ENCODE measurements at places on chromosomes 4 and X. TPM values are rescaled to one million over a fixed set of nuclear protein-coding genes. Genes with fewer than 3 reads are reported as not detected.

The EPHA5 gene
- 157 TPM for total RNA-seq

The AREG gene
- not detected for total RNA-seq

The NUP62CL gene
- total RNA-seq, result 4.7 TPM

The AMER1 gene
- 14.4 TPM for total RNA-seq

The SERPINA7 gene
- total RNA-seq, result not detected

The PFKFB1 gene
- total RNA-seq, result 0.31 TPM

The TRIM61 gene
- 1.6 TPM for total RNA-seq

The MAGEB5 gene
- not detected for total RNA-seq

The PDGFRA gene
- 56.7 TPM for total RNA-seq

The RASL11B gene
- total RNA-seq, result 20.3 TPM

The GRK4 gene
- total RNA-seq, result 37.6 TPM

The CTSO gene
- total RNA-seq, result 6.3 TPM

The ASIC5 gene
- total RNA-seq, result not detected

The CDX4 gene
- total RNA-seq, result not detected

The NXF3 gene
- total RNA-seq, result not detected

The IL3RA gene
- 1.6 TPM for total RNA-seq

The CNGA1 gene
- not detected for total RNA-seq

The TEX13D gene
- not detected for total RNA-seq

The MFAP3L gene
- total RNA-seq, result 11.3 TPM

The MAGEA9B gene
- not detected for total RNA-seq

The STS gene
- total RNA-seq, result 6.3 TPM

The AKAP17A gene
- 18.8 TPM for total RNA-seq

The PABPC4L gene
- total RNA-seq, result 0.94 TPM

The XAGE5 gene
- total RNA-seq, result not detected

The NRK gene
- 1.3 TPM for total RNA-seq

The TMPRSS11B gene
- total RNA-seq, result not detected

Data from parietal lobe (tissue), 2 donors.